ENCODE measurements at places on chromosomes 3 and 15.

DNA sequence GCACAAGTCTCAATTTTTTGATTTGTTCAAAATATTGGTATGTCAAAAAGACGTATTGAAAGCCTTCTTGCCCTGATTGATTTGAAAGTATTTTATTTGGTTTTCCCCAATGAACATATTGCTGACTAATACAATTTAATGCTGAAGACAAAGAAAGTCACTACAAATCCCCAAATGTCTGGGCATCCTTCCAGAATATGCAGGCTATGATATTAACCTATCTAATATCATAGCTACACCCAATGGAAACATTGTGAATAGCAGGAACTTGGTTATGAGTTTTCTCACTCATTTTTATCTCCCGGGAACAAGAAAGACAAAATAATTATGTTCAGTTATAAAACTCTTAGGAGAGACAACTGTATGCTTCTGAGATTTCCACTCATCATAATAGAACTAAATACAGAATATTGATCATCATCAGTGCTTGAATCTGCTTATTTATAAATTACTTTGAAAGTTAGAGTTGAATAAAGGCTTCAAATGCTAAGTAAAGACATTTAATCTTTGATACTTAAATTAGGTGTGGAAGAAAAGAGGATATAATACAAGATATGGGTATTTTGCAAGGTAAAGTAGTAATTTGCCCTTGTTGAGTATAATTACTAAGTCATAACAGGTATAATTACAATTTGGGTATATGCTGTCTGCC lies 483.9 kb downstream of the RBMS3 start:
- peak; percentile 84 for DNase-seq

GRCh38 chr15:55007561-55007960 lies 189.2 kb downstream of the RSL24D1 start:
- DNase-seq, result no peak

DNA sequence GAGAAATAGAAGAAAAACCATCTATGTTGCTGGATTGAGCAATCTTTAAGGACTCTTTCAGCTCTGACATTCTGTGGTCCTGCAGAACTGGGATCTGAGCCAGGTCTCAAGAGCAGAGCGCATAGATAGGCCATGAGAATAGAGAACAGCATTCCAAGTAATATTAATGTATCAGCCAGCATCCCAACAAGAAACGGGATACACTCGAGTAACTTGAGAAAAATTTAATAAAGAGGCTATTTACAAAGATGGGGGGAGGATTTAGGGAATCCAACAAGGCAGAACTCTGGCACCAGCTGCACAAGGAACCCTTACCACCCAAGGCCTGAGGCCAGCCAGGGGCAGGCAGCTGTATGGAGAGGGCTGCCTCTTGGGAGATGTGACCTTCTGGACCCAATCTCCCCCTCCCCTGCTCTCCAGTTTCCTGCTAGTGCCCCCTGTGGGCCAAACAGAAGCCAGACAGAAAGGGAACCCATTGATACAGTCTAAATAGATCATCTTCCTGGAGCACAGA lies 8.2 kb downstream of the TMOD2 start:
- DNase-seq, result peak; percentile 79

DNA sequence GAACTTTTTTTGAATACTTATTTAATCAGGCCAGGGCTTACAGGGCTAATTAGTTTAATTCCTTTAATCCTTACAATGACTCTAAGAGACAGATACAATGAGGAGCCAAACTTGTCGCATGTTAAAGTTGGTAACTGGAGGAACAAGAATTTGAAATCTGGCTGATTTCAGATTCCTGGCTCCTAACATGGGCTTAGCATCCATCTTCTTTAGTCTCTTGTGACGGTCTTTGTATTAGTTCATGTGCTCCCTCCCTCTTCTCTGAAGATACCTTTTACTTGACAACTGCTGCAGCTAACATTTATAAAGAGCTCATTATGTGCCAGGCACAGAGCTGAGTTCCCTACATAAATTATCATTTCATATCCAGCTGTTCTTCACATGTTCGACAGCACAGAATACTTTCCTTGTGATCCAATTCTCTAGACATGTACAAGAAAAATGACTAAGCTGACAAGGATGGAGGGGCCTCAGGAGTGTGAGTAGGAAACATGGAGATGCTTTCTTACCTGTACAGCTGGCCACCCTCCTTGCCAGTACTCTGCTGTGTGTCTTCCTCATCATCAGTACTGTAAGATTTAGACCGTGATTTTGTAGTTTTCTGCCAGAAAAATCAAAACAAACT lies 206.8 kb upstream of the STRIT1 start:
- DNase-seq, result no peak

DNA sequence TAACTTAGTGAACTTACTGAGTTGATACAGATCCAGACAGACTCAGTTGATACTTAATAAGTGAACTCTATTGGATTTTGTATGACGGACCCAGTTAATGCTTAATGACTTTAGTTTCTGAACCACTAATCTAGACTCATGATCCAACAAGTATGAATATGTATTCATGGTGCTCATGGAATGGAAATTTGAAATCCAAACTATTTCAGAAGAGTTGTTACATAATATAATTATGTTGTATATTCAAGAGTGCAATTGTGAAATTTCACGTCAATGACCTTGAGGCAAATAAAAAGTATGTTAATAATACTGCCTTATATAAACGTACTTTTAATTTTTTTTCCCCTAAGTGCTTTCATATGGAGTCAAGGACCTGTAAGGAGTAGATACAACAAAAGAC lies 78.8 kb downstream of the THRB start:
- DNase-seq, result no peak

GRCh38 chr3:109731639-109732473 lies 394.5 kb upstream of the DPPA4 start:
- DNase-seq, result peak; percentile 39

DNA sequence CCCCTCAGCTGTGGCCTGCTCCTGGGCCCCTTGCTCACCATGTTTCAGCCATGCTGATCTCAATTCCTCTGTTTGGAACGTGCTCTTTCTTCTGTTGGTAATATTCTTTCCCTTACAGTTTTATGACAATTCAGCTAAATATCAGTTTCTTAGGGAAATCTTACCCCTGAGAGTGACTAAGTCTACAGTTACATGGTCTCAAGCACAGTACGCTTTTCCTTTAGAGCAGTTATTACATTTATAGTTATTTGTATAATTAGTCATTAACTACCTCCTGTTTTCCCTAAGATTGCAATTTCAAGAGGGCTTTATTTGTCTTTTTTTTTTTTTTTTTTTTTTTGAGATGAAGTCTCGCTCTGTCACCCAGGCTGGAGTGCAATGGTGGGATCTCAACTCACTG lies 23.5 kb downstream of the C3orf62 start:
- DNase-seq, result no peak

DNA sequence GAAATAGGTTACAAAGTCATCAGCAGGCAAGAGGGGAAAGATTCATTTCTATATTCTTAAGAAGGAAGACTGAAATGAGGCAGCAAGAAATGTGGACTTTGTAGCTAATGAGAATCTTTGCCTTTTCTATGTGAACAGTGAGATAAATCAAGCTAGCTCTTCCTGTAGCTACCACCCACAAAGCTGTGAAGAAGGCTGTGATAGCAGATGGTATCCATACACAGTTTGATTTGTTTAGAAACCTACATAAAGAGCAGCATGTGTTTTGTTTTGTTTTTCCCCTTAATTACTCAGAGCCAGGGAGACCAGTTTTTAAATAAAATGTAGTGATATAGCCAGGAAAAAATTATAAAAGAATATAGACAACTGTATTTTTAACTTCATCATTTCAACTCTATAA lies 45.5 kb downstream of the TEX9 start:
- DNase-seq, result no peak

- no peak for DNase-seq
Observed at GRCh38 chr3:63167113-63167512, 111.0 kb upstream of the SYNPR start.

DNA sequence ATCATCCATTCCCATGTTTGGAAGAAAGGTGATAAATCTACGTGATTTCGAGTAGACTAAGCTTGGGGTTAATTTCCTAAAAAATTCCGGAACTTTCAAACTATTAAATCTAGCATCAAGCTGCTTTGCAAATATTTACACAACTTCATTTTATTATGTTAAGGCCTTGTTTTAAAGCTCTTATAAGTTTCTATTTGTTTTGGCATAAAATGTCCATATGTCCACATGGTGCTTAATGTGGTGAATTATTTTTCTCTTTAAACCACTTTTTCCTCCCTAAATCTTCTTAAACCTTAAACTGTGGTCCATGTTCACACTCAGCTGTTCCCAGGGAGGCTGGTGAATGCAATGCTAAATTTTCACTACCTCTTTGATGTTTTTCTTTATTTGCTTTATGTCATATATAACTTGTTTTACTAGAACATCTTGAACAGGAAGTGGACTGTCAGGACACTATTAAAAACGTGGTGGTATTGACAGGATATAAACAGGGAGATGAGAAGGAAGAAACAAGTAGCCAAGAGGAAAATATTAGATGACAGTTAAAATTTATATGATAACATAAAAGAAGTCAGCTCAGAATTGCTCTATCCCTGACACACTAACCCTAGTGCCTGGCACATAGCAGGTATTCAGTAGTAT lies 72.5 kb upstream of the AGTR1 start:
- no peak for DNase-seq

- no peak for DNase-seq
Observed at GRCh38 chr3:72996121-72996472, 514 bp upstream of the PPP4R2 start.

DNA sequence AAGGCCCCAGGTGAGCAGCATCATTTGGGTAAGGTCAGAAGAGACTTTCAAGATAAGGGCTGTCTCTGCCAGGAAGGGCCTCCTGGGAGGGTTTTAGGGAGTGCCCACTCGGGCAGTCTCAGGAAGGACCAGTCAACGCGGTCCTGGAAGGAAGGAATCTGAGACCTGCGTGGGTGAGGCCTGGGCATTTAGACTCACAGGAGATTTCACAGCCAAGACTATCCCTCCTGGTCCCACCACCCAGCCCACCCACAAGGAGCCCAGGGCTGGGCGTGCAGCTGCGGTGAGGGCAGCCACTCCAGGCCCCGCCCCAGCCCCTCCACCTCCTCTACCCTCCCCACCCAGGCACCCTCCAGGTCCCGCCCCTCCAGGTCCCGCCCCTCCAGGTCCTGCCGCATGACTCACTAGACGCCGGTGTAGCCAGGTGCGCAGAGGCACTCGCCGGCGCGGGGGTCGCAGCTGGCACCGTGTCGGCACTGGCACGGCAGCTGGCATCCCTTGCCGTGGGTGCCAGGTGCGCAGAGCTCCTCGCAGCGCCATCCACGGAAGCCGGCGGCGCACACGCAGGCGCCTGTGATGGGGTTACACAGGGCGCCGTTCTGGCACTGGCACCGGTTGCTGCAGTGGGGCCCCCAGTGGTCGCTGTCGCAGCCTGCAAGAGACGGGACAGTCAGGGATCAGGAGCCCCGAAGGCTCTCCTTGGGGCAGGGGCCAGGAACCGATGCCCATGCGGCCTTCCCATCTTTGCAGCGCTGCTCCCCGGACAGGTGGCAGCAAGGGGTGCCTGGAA lies 112.7 kb downstream of the RAB11A start:
- no peak for DNase-seq

DNA sequence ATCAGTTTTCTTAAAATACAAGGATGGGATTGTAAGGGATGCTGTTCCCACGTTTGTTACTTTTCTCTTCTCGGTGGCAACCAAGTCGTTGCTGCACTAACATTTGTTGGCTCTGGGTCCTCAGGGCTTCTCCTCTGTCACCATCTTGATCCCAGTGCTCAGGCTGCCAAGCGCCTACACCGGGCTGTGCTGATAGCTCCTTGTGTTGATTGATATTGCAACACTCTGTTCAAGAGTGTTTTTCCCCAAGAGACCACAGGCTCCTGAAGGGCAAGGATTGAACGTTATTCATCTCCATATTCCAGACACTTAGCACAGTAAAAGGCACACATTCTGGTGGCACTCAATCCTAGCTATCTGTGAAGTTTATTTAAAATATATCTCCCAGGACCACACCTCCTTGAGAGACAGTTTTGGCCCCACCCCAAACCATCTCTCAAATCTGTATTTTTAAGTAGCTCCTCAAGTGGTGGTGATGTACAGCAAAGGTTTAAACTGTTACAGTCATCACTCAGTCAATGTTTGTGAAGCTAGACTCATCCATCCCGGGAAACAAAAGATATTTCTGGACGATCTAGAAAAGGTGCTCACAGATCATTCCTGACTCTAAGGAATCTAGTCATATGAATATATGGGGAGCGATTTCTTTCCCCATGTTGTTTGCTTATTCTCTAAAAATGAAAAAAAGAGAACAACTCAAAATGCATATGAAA lies 38.5 kb upstream of the FOXP1 start:
- DNase-seq, result no peak

DNA sequence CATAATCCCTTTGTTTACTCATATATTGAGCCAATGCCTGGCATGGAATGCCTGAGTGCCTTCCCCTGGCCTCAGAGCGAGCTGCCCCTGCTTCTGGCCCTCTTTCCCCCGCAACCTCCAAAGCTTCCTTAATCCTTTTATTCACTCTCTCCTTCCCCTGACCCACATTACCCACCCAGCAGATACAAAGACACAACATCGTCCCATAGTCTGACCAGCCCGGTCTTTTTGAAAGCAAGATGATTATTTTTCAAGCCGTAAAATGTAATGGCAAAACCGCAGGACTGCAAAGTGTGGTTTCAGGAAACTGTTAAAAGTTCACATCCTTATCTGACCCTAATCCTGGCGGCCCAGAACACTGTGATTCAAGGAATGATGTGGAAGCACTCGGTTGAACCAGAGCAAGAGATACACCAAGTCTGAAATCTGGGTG lies 78.4 kb upstream of the LRTM1 start:
- DNase-seq, result no peak

DNA sequence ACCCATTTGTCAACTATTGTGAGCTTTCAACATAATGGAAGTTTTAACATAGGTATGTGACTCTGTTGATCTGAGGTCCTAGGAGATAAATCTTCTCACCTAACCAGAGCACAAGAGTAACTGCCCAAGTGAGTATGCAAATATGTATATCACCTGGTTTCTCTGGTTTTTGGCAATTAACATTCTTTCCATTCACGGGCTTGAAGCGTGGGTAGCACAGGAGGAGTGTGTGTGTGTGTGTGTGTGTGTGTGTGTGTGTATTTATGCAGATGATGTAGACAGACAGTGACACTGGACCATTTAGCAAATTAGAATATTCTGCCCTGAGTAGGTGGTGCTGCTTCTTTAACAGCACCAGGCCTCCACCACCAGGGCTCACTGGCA lies 15.0 kb downstream of the EPHB1 start:
- no peak for DNase-seq

DNA sequence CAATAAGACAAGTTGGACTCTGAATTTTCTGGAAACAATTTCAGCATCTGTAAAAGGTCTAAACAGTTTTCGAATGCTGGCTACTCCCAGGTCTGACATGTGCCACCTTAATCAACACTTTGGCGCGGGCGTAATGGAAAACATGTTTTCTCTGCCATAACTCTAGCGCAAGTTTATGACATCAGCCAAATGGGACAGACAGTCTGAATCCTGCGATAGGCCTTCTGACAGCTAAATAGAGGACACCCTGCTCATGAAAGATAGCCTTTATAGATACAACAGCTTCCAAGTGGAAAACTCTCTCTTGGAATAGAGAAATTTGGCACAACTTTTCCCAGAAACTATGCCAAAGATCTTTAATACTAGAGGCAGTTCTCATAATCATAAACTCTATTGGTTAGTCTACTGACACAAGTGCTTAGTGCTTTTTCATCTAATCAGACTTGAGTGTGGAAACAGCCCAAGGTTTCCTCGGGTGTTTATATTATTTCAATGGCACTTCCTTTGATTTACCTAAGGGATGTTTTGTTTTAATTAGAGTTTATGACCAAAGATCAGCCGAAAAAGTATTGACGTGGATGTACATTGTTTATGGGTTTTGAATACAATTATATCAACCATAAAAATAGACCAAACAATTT lies 120.1 kb upstream of the DPH6 start:
- no peak for DNase-seq
